ENCODE measurements at places on chromosomes 2 and 18. TPM values are rescaled to one million over a fixed set of nuclear protein-coding genes. Genes with fewer than 3 reads are reported as not detected.

DNA sequence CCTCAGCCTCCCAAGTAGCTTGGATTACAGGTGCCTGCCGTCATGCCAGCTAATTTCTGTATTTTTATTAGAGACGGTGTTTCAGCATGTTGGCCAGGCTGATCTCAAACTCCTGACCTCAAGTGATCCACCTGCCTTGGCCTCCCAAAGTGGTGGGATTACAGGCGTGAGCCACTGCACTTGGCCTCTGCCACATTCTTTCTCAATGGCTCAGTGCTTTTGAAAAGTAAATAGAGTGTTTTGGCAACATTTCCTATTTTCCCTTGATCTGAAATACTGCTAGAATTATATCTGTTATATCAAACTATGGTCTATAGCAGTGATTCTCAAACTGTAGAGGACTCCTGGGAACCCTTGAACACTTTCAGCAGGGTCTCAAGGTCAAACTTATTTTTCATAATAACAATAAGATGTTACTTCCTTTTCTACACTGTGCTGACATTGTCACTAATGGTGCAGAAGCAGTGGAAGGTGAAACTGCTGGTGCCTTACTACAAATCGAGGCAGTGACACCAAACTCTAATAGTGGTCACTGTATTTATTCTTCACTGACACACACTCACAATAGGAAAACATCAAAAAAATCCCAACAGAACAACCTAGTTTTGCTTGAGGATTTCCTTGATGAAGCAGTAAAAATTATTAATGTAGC lies 10.6 kb downstream of the DAW1 start:
- DNase-seq: no peak

DNA sequence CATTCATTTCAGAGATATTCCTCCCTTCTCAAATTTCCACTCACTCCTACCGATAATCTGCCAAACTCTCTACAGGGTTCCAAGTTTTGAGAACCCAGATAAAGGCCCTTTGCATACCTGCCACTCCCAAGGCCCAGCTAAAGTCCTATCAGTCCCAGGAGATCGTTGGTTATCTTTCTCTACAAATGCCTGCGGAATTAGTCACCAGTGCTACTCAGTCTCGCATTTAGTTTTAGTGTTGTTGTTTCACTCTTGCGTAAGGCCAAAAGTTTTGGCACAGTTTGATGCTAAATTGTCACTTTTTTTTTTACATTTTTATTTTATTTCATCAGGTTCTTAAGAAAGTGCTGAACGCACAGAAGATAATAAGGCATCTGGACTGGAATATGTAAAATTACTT lies 29.2 kb upstream of the SETBP1 start:
- peak; percentile 11 for DNase-seq

- DNase-seq: no peak
Observed at GRCh38 chr2:59756150-59756549, 797.3 kb downstream of the BCL11A start.

DSC2 gene
- 3.5 TPM for total RNA-seq

GRCh38 chr2:174866421-174866820 lies 102.1 kb upstream of the CHRNA1 start:
- no peak for DNase-seq

GRCh38 chr2:114488841-114489530 lies 46.5 kb downstream of the DPP10 start:
- peak; percentile 95 for DNase-seq

BCL2L11 gene
- total RNA-seq: 6.3 TPM

DNA sequence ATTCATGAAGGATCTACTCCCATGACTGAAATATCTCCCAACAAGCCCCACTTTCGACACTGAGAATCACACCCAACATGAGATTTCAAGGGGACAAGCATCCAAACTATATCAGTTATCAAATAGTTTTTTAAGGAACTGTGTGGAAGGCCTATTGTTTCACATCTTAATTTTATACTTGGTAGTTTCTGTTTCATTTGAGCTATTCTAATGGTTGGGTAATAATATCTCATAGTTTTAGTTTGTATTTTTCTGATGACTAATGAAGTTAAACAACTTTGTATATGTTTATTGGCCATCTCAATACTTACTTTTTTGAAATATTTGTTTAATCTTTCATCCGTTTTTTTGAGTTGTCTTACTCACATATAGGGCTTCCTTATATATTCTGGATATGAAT lies 135.0 kb downstream of the SCG2 start:
- DNase-seq: no peak

CRYGC gene
- total RNA-seq: not detected

MAP2 gene
- total RNA-seq: 5.7 TPM

GRCh38 chr2:194332799-194333490 lies 1324.1 kb upstream of the SLC39A10 start:
- no peak for DNase-seq

- DNase-seq: no peak
Observed at GRCh38 chr2:229884775-229885699, 36.8 kb downstream of the TRIP12 start.

DNA sequence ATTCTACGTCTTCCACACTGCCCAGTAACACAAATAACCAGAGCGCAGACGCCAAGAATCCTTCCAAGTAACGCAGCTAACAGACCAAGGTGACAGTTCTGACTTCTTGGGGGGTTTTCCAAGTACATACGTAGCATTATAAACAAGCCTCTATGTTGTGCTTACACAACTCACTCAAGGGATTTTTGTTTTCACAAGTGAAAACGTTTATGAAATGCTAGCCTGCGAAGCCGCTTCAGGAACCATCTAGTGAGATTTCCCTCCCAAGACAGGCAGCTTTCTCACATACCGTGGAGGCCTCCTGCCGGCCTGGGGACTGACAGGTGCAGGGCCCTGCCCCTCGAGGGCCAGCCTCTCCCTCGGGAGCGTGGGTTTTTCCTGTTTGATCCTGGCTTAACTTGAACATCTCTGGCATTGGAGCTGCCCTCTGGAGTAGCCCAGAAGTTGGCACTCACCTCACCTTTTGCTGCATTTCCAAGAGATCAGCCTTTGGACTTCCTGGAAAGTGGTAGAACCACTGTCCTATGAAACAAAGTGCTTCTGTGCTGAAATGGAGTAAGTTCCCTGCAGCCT lies 151.1 kb downstream of the MBP start:
- DNase-seq: peak; percentile 27

GRCh38 chr2:64720535-64721319 lies 67.0 kb upstream of the SERTAD2 start:
- DNase-seq: no peak

- no peak for DNase-seq
Observed at GRCh38 chr2:20302019-20302418, 48.6 kb downstream of the PUM2 start.

DNA sequence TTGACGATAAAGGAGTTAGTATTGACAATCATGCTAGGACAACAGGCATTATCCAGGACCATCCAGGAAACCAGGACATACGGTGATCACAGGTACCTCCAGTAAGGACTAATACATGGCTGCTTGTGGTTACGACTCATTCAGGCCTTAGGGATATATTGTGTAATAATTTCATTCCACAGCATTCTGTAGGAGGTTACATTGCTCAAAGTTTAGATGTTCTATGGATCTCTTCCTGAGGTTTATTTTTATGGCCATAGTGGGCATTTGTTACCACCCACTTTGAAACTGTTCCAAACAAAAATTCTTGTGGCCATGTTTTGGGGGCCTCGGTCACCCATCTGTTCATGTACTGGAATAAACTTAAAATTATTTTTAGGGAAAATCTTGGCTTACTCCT lies 431.6 kb downstream of the METTL4 start:
- no peak for DNase-seq

- DNase-seq: no peak
Observed at GRCh38 chr2:175568109-175568730, 386.7 kb upstream of the ATP5MC3 start.

DNA sequence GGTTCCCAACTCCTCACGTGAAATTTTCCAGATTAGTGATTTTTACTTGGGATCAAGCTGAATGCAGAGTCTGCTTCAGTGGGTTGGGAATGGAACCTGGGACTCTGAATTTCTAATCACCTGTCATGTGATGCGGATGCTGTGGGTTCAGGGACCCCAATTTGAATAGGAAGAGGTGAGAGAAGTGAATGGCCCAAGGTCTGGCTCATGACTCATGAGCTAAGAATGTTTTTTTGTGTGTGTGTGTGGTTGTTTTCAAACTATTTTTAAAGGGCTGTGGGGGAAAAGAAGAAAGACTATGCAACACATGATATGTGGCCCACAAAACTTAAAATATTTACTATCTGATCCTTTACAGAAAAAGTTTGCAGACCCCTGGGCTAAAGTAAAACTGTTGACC lies 108.5 kb upstream of the CYRIA start:
- DNase-seq: no peak

DNA sequence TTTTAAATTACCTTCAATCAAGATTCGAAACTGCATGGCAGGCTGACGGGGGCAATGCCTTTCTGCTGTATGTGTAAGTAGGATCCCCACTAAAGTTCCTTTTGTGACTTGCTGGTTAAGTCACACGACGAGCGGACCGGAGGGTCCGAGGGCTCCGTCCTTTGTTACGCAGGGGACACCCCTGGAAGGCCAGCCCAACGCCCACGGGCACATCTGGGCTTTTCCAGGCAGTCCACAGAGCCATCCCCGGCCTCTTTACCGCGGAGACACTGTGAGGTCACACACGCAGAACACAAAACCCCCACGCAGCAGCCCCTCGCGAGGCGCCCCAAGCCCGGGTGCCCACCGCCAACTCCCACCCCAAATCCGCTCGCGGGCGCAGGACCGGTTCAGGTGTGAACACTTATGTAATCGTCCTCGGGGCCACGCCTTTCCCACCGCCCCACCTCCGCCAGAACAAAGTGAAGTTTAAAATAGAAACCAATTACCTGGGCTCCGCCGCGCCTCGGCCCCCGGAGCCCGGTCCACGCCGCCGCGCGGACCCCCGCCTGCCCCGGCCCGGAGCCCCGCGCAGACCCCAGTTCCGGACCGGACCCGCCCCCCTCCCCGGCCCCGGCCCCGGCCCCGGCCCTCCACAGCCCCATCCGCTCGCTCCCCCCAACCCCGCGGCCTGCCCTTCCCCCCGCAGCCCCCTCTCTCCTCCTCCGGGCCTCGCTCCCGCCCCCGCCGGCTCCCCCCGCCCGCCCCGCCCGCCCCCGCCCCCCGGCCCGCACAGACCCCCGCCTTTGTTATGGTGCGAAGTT lies 4.2 kb downstream of the ZNF516 start:
- DNase-seq: peak; percentile 65

DNA sequence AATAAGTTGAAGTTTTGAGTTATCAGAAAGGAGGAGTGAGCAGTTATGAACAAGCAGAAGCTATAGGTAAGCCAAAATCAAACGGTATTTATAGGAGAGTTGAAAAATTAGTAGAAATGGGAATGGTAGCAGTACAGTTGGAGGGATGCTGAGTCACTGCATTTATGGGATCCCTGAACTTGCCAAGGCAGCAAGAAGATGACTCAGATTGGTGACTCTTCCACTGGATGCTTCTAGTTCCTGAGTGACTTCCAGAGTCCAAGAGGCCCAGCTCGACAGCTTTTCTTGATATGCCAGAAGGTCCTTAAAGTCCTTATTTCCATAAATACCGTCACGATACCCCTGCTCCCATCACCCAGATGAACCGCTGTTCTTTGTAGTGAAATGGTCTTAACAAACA lies 31.1 kb upstream of the ACTR3 start:
- DNase-seq: no peak

DNA sequence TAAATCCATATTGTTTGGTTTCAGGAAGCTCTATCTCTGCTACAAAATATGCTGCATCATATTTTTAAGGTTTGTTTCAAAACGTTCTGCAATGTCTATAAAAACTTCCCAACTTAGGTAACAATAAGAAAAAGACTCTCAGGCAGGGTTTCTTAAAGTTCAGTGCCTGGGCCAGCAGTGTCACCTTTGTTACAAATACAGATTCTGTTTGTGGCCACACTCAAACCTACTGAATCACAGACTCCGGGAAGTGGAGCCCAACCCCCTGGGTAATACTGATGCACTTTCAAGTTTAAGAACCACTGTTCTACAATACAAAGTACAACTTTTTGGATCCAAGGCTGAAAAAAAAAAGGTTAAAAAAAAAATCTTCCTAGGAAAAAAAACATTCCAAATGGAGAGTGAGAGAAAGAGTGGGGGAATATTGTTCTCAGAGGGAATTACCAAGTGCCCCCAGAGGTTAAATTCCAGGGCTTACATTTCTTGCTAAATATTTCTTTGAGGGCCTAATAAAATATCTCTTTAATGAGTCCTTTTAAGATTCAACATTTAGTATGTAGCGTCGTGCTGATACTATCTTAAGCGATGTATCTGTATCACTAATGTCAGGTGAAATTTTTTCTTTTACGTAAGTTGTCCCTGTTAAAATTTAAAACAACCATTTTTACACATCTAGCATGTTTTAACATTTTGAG lies 476.7 kb downstream of the TXNL1 start:
- DNase-seq: peak; percentile 59

ATG9A gene
- 13.7 TPM for total RNA-seq

DNA sequence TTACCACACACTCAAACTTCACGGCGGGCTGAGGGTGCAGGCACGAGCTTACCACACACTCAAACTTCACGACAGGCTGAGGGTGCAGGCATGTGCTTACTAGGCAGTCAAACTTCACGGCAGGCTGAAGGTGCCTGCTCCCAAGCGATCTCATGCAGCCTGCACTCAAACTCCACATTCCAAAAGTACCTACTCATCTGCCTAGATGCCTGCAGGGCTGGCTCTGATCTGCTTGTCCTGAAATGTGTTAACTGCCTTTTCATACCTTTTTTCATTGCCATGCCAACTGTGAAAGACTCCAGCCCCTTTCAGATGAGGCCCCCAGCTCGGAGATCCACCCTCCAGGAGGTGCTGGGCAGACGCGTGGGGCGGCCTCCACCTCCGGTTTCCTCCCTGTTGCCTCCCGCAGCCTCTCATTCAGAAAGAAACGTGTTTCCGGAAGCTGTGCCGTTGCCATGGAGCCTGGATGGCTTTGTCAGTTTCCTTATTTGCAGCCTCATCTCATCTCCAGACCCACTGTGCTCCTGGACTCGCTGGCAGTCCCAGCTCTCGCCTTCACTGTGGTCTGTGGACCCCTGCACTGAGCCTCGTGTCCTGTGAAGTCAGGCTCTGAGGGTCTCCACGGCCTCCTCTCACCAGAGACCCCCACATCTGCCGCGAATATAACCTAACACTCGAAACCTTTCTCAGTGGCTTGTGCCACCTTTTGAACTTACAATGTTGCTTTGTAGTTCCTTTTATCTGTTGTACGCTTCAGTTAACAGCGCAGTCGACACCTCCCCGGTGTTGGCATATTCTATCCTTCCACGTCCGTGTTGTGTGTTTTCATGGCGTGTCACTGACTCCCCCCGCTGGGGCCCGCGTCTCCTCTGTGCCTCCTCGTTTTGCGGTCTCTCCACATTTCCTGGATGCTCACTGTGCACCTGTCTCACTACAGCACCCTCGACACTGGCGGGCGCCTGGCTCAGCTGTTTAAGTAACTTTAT lies 106.1 kb upstream of the ALKAL2 start:
- peak; percentile 17 for DNase-seq

FSIP2 gene
- total RNA-seq: 2.6 TPM
